ENCODE measurements at places on chromosomes 16 and 17.

DNA sequence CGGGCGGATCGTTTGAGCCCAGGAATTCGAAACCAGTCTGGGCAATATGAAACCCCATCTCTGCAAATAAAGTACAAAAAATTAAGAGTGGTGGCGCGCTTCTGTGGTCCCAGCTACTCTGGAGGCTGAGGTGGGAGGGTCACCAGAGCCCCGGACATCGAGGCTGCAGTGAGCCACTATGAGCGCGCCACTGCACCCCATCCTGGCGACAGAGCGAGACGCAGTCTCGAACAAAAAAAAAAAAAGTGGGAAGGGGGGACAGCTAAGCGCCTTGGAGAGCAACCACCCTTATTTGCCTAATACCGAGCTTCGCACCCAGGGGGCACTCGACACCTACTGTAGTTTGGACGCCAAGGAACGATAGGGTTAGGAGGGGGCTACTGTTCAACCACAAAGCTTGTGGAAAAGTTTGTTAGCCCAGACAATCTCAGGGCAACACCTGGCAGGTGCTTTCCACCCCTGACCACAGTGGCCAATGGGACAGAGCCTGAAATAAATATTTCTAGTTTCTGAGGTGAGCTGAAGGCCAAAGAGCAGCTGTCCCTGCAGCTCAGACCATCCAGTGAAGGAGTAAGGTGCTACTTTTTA, 847 bp upstream of the PSMC3IP start:
- peak; percentile 41 for DNase-seq

DNA sequence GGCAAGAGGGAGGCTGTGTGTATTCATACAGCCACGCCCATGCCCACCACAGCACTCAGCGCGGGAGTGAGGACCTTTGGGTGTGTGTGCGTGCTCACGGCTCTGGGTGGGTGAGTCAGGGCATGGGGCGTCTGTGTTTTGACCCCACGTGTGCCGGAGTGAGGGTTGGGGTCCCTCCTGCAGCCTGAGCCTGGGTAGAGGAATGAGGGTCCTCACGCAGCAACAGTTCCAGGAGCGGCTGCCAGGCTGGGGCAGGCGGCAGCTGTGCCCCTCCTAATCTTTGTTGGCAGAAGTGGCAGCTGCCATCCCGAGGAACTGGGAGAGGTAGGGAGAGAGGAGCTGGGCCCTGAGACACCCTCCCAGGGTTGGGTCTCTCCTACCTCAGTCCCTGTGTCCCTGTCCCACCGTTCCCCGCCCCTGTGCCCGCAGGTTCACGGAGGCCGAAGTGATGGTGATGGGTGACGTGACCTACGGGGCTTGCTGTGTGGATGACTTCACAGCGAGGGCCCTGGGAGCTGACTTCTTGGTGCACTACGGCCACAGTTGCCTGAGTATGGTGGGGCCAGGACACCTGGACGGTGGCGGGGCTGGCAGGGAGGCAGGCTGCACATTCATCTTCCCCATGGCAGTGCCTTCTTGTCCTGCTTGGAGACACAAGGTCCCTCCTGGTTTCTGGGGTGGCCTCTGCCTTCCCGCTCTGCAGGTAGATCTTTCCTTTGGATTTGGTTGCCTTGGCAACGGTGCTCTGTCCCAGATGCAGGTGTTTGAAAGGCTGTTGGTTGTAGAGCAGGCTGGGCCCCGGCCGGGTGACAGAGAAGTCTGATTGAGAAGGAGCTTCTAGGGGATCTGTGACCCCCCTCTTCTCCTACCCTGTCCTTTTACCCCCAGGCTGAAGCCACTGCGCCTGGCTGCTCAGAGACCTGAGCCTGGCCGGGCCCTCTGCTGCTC, 5.9 kb downstream of the DPH1 start:
- DNase-seq, result no peak

DNA sequence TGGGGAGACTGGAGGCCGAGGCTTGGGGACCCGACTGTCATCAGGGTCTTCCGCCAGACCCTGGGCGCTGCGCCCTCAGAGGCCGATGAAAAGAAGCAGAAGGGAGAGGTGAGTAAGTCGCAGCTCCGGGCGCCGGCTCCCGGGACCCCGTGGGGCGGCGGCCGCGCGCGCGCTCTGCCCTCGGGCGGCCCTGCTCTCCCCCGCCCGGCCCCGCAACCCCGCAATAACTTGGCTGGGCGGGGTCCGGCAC, 392 bp upstream of the ABHD15 start:
- no peak for DNase-seq

GRCh38 chr17:10243883-10244844, 45.8 kb upstream of the GAS7 start:
- DNase-seq, result no peak

- no peak for DNase-seq
These were observed 204.1 kb upstream of the CIBAR2 start for GRCh38 chr16:85316321-85316919.

GRCh38 chr16:81315271-81316175, 761 bp downstream of the GAN start:
- peak; percentile 22 for DNase-seq

DNA sequence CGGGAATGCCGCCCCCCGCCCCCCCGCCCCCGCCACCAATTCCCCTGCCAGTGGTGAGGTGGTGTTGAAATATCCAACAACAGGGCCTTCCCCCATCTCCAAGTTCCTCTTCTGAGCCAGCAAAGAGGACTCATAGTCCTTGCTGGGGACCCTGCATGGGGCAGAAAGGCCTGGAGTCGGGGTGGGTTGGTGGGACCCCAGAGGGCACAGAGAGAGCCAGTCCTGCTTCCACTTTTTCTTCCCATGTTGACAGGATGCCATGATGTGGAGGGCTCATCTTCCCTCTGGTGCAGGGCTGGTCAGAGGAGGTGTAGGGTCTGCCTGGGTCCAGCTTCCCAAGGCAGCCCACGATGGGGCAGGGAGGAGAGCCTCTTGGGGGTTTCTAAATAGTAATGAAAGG, 49.0 kb upstream of the PIK3R6 start:
- DNase-seq, result no peak

- peak; percentile 7 for DNase-seq
These were observed 12.5 kb upstream of the ANKRD40CL start for GRCh38 chr17:50779747-50780353.

GRCh38 chr17:39002991-39003715, 36.0 kb upstream of the FBXO47 start:
- no peak for DNase-seq

DNA sequence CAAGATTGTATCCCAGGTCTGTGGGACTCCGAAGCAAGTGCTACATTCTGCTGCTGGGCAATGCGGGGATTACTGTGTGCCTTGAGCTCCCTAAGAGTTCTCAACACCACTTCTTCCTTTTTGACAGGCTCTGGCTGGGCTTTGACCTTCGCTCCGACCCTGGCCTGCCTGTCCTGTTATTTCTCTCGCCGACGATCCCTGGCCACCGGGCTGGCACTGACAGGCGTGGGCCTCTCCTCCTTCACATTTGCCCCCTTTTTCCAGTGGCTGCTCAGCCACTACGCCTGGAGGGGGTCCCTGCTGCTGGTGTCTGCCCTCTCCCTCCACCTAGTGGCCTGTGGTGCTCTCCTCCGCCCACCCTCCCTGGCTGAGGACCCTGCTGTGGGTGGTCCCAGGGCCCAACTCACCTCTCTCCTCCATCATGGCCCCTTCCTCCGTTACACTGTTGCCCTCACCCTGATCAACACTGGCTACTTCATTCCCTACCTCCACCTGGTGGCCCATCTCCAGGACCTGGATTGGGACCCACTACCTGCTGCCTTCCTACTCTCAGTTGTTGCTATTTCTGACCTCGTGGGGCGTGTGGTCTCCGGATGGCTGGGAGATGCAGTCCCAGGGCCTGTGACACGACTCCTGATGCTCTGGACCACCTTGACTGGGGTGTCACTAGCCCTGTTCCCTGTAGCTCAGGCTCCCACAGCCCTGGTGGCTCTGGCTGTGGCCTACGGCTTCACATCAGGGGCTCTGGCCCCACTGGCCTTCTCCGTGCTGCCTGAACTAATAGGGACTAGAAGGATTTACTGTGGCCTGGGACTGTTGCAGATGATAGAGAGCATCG, 2.4 kb downstream of the SLC16A13 start:
- DNase-seq, result no peak

- peak; percentile 47 for DNase-seq
These were observed 338.5 kb downstream of the PMP22 start for GRCh38 chr17:14926526-14927122.

DNA sequence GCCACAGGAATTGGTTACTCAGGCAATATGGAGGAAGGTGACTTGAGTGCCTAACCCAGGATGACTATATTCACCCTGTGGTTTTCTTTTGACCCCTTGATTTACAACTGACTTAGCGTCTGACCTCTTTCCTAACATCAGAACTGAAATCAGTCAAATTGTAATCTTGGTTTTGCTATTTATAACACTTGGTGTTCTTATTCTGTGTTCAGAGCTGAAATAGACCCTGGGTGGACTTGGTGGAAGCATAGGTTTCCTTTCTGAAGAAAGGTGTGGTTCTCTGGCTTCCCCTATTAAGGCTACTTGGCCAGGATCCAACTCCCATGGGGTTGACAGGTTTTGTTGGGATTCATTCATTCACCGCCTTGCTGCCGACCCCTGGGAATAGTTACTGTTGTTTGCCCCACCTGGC, 80.8 kb downstream of the CLEC16A start:
- no peak for DNase-seq

DNA sequence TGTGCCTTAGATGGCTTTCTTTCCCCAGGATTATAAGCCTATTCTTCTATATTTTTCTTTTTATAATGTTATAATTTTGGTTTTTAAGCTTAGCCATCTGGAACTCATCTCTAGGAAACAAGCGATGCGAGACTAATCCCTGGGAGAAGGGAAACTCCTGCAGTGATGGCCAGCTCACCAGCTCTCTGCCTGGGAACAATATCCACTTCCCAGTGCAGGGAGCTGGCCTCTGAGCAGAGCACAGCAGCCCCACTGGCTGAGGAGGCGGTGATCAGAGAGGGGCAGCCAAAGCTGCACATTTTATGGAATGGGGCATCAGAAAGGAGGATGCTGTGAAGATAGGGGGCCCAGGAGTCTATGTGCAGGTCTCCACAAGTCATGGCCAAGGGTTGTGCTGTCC, 183.3 kb downstream of the LGALS9B start:
- no peak for DNase-seq

GRCh38 chr16:27568077-27568476, 18.1 kb downstream of the KATNIP start:
- DNase-seq, result no peak

GRCh38 chr16:56120447-56121155, 70.7 kb upstream of the GNAO1 start:
- no peak for DNase-seq

DNA sequence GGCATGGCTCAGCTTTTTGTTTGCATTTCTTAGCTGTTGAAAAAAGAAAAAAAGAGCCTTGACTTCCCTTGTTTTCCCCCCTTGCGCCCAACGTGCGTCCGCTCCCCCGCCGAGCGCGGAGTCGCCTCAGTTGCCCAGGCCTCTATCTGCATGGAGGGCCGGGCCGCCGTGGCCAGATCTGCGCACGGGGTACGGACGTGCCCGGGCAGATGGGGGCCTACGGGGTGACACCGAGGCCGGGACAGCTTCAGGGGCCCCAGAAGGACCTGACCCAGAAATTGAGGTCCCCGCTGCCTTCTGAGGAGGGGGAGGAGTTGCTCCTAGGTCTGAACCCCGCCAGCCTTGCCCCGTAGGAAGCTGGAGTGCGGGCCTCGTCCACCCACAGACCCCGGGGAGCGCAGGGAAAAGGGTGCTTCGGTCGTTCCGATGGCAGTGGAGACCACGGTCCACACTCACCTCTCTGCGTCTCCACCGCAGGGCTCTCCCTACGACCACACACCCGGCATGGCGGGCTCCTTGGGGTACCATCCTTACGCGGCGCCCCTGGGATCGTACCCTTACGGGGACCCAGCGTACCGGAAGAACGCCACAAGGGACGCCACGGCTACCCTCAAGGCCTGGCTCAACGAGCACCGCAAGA, 1.5 kb downstream of the IRX5 start:
- DNase-seq, result no peak

- no peak for DNase-seq
These were observed 2.6 kb downstream of the MAP2K3 start for GRCh38 chr17:21286909-21287702.

GRCh38 chr16:80298676-80299075, 242.1 kb upstream of the DYNLRB2 start:
- DNase-seq, result no peak

GRCh38 chr17:61583242-61583641, 7.8 kb downstream of the NACA2 start:
- DNase-seq, result no peak

DNA sequence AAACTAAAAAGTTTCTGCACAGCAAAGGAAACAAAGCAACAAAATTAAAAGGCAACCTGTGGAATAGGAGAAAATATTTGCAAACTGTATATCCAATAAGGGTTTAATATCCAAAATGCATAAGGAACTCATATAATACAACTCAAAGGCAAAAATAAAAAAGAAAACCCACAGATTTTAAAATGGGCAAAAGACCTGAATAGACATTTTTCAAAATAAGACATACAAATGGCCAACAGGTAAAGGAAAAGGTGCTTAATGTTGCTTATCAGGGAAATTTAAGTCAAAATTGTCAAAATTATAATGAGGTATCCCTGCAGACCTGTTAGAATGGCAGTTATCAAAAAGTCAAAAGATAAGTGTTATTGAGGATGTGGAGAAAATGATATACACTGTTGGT, 133.5 kb upstream of the CACNG5 start:
- no peak for DNase-seq

- DNase-seq, result no peak
These were observed 45.6 kb upstream of the PIK3R6 start for GRCh38 chr17:8913091-8913490.

DNA sequence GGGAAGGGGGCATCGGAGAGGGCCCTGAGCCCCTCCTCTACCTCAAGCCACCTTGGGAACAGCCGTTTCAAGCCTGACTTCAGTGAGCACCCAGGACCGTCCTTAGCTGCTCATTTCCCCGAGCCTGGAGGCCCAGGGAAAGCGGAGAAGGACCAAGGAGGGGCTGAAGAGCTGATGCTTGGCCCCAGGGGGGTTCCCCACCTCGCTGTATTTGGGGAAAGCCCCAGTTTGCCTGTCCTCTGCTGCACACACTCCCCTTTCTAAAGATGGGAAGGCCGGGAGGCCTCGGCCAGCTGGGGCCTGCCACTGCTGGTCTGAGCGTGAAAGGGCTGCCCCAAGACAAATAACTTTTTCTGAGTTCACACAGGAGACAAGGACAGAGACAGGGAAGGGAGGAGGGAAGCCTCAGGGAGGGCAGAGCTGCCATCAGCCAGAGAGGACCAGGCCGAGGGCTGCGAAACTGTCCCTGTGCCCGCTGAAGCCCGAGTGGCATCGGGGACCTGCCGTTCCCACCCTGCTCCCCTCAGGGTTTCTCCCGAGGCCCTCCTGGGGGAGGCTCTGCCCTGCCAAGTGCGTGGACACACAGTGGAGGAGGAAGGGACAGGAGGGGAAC, 11.6 kb downstream of the ZACN start:
- DNase-seq, result no peak
